ENCODE measurements at places on chromosomes 5 and 9.

GRCh38 chr9:137317021-137317717 is 15.1 kb upstream of the NRARP start:
- DNase-seq = peak; percentile 6

DNA sequence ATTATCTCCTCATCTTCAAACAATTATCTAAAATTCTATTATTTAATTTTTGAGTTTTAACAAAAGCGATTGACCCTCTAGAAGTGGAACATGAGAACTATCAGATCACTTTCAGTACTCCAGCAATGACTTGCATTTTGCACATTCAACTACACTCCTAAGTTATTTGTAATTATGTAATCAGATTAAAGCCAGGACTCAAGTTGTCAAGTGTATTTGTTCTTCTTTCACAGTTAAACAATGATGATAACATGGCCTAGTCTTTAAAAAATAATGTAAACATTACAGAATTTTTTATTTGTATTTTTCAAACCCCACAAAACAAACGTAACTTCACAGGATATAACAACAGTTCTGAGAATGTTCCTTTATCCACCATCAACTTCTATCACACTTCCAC is 2148.9 kb upstream of the ACO1 start:
- no peak for DNase-seq

- DNase-seq = peak; percentile 21
Observed at GRCh38 chr9:98427491-98427890, 172.0 kb upstream of the TBC1D2 start.

- no peak for DNase-seq
Observed at GRCh38 chr9:89649039-89649691, 44.4 kb downstream of the GADD45G start.

DNA sequence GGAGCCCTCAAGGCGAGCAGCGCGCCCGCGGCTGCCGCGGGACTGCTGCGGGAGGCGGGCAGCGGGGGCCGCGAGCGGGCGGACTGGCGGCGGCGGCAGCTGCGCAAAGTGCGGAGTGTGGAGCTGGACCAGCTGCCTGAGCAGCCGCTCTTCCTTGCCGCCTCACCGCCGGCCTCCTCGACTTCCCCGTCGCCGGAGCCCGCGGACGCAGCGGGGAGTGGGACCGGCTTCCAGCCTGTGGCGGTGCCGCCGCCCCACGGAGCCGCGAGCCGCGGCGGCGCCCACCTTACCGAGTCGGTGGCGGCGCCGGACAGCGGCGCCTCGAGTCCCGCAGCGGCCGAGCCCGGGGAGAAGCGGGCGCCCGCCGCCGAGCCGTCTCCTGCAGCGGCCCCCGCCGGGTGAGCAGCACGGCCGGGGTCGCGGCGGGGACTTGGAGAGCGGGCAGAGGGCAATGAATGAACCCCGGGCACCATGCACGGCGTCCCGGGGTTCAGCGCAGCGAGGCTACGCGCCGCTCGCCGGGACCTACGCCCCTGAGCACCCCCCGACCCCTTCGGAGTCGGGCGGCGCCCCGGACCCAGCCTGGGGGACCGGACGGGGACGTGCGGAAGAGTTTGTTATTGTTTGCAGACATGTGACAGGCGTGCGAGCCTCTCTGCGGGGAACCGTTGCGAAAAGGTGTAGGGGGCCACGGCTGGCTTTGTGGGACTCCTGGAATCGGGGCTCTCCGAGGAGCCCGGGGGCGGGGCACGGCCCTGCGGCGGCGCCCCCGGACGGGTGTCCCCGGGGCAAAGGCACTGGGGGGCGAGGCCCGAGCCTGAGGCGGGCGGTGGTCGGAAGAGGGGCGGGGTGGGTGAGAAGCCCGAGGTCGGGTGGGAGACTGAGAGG is 553 bp downstream of the MAP3K1 start:
- DNase-seq = no peak

DNA sequence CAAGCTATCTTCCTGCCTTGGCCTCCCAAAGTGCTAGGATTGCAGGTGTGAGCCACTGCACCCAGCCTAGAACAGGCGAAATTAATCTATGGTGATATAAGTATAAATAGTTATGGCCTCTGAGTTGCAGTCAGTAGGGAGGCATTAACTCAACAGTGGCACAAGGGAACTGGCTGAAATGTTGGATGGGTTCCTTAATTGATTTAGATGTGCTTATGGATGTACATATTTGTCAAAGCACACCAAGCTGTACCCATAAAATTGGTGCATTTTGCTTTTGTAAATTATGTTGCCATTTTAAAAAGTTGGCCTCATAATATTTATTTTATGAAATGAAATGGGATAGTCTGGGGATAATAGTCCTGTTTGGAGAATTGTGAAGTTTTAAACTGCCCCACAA is 36.8 kb upstream of the GLIPR2 start:
- DNase-seq = no peak

DNA sequence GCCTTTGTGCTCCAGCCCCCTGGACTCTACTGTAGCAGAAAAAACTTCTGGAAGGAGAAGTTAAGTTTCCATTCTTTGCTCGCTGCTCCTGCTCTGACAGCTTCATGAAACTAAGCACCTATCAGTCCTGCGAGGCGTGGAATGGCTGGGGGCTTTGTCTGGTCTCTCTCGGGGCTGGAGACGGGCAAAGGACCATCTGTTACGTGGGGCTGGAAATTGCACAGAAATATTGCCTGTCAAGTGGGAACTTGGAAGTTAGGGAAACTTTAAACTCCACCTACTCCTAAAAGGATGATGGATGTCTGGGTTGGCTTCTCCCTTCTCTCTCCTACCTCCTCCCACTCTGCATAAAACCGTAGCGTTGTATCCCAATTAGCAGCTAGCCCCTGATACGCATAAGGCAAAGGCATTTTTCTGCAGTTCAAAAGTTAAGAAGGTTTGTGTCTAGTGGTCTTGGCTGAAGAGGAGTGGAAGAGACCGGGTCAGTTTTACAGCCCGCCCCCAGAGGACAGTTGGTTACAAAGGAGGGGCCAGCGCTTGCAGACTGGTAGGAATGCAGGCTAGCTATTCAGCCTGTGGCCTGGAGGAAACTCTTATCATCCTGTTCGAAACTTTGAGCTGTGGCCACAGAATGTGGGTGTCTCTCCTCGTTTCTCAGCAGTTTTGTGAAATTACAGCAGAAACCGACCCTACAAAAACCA is 1.3 kb downstream of the FBXL7 start:
- DNase-seq = peak; percentile 85

- DNase-seq = peak; percentile 54
Observed at GRCh38 chr9:2623288-2624050, 1.9 kb downstream of the VLDLR start.

GRCh38 chr5:1792842-1793266 is 6.8 kb downstream of the MRPL36 start:
- DNase-seq = peak; percentile 65

- peak; percentile 36 for DNase-seq
Observed at GRCh38 chr5:142109331-142110045, 909 bp downstream of the NDFIP1 start.

DNA sequence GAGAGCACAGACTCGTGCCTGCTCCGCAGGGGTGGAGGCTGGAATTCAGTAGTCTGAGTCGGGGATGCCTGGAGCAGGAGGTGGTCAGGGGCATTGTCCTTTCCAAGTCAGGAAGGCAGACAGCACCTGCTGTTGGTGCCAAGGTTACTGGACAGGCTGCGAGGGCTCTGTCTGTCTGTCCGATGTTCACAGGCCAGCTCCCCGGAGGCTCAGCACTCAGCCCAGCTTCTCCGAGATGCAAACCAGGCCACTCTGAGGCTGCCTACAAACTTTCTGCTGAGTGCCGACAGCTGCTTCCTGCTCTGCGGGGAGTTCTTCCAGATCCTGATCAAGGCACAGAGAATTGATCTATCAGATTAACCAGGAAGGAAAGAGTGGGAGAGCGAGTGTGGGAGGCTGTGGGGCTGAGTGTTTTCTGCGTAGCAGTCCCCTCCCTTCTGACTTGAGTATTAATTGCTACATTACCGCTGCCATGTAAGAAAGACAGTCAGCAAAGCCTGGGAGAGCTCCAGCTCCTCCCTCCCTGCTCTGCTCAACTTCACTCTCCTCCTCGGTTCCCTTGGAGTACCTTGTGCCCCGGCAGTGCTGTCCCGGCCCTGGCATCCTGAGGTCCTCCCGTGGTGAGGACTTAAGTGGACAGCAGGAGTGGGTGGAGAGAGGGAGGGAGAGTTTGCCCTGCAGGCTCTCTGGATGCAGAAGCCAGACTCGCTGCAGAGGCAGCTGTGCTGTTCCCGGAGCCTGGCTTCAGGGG is 36.0 kb downstream of the KCNMB1 start:
- no peak for DNase-seq

- peak; percentile 56 for DNase-seq
Observed at GRCh38 chr9:92242260-92243136, 51.0 kb downstream of the IARS1 start.

DNA sequence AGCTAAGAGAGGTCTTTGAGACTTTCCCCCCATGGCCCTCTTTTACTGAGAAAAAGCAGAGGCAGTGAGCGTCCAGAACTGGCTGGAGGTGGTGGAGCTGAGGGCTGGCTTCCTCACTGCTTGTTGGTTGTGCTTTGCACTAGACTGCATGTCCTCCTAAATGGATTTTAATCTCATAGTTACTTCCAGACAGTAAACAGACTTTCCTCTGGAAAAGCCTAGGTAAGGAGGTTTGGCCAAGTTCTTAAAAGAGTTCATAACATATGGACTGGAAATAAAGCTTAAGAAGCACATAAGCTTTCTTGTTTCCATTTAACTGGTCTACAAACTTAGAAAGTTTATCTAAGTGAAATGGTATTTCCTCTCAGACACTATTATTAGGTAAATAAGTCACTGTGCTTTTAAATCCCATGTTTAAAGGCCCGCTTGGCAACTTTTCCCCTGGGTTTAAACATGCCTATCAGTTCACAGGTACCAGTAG is 2.0 kb downstream of the ASPN start:
- DNase-seq = no peak

GRCh38 chr5:133732536-133732935 is 120.2 kb upstream of the FSTL4 start:
- no peak for DNase-seq

DNA sequence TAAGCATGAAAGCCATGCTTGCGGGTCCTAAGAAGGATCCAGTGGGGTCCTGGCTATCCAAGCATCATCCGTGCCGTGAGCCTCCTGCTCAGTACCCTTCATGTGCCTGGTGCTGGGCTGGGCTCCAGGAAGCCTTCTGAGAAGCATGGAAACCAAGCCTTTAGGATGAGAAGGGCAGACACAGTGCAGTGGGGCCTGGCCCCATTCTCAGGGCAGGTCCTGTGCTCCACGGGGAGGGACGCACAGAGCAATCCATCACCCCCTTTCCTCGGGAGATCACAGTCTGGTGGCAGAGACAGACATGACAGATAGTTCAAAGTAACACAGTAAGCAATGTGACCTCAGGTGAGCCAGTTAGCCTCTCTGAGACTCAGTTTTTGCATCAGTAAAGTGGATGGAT is 76.9 kb downstream of the RGS3 start:
- DNase-seq = no peak

GRCh38 chr5:42621662-42622061 is 135.0 kb upstream of the CCDC152 start:
- DNase-seq = no peak

DNA sequence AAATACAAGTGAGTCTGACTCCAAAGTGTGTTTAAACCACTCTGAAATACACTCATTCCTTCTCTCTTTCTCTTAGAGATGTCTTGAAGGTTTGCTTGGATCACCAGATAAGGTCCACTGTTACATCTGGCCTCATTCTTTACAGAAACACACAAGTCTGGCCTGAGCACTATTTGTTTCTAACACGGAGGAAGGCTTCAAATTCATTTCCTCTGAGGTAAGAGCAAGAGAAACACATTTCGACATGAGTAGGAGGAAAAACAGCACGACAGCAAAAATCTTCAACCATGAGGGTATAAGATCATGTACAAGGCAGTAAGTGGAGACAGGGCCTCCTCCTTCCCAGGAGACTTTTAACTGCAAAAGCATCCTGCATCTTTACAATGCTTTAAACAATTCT is 8.0 kb downstream of the SIL1 start:
- DNase-seq = peak; percentile 53

DNA sequence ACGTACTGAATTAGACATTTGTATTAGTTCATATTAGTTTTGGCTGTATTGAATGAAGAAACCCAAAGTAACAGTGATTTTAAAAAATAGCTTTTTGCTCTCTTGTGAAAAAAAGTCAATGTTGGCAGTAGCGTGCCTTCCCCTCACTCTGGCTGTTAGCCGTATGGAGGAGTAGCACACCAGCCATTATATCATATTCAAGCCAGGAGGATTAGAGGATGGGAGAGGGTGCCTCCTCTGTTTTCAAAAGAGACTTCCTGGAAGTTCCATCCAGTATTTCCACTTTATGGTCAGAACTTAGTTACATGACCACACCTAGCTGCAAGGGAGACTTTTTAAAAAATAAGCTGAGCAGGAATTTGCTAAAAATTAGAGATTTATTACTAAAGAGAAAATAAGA is 41.2 kb downstream of the GPR21 start:
- no peak for DNase-seq

- peak; percentile 8 for DNase-seq
Observed at GRCh38 chr5:103927739-103928138, 365.1 kb upstream of the NUDT12 start.

DNA sequence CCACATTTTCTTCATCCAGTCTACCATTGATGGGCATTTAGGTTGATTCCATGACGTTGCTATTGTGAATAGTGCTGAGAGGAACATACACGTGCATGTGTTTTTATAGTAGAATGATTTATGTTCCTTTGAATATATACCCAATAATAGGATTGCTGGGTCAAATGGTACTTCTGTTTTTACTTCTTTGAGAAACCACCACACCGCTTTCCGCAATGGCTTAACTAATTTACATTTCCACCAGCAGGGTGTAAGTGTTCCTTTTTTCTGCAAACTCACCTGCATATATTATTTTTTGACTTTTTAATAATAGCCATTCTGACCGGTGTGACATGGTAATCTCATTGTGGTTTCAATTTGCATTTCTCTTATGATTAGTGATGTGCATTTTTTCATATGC is 82.2 kb upstream of the RFX3 start:
- DNase-seq = no peak

DNA sequence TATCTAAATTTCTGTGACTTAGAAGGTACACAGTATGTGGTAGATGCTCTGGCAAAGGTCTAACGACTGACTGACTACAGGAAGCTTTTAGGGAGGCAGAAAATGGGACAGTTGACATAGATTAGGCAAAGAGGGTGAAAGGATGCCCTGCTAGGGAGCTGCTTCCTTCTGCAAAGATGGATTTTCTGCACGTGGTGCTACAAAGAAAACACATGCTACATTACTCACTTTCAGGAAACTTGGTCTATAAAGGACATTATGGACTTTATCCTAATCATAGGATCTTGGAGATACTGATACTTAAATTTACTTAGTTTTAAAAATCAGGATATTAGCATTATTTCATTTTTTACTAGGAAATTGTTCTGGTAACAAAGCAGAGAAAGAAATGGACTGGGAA is 405.8 kb upstream of the ADAMTS16 start:
- no peak for DNase-seq

DNA sequence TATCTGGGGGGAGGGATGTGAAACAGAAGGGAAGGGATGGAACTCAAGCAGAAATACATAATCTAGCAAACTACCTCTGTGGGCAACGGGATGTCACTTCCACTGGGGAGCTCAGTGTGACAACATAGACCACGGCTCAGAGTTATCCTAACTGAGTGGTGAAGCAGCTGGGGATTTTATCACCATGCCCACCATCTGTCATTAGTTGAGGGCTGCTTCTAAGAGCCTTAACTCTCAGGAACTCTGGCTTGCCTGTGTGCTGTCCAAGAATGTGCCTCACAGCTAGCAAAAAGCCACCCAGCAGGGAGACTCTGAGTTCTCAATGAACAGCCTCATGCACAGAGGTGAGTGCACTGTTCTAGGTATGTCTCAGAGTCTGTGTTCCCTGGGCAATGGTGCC is 90.6 kb upstream of the CXCL14 start:
- DNase-seq = no peak

- DNase-seq = no peak
Observed at GRCh38 chr9:111298111-111298510, 31.9 kb downstream of the OR2K2 start.

Data from GM03348 (cell line).